Activated CD4-positive, alpha-beta memory T cell treated with anti-CD3 and anti-CD28 coated beads, Interleukin-2, amount 10 ng/mL, durations not matched to agents 7 days and 5 days (primary cell): ENCODE measurements at places on chromosomes 12 and 14. TPM values are rescaled to one million over a fixed set of nuclear protein-coding genes. Genes with fewer than 3 reads are reported as not detected.

GRCh38 chr12:75568393-75568792 is 57.0 kb upstream of the KRR1 start:
- DNase-seq, result no peak

DNA sequence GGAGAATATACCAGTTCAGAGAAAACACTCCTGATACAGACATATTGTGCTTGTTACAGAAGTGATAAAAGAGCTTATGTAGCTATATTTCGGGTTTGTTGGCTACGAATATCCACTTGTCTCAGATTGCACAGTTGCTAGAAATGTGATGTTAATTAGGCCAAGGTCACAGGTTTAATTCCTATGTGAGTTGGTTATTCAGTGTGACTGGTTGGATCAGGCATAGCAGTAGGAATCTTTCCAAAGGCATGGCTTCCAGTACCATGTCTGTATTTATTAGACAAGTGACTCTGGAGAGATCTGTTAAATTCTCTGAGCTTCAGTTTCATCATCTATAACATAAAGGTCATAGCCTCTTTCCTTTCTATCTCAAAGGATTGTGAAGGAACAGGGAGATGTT is 152.7 kb upstream of the KITLG start:
- no peak for DNase-seq

Gene SLC17A8
- not detected for total RNA-seq

DNA sequence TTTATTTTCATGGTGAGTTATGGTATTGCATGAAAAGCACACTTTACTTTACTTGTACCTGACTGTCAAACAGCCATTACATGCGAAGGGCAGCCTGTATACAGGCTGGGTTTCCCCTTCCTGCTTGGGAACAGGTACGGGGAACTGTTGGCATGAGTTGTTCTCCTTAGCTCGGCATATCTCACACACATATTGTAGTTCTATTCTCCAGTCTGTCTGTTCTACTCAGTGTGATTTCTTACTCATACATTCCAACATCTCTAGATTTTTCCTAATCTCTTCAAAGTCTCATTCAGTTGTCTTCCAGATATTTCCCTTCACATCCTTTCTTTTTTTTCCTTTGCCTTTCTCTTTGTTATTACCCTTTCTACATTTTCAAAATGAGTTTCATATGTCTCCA is 83.9 kb downstream of the HMGA2 start:
- no peak for DNase-seq

- DNase-seq, result no peak
These were observed 3.0 kb downstream of the SSTR1 start for GRCh38 chr14:38210587-38211216.

- no peak for DNase-seq
These were observed 254.4 kb upstream of the DIO2 start for GRCh38 chr14:80465546-80466220.

GRCh38 chr12:75709503-75709902 is 198.1 kb upstream of the KRR1 start:
- DNase-seq, result no peak

Gene A2M
- not detected for total RNA-seq

DNA sequence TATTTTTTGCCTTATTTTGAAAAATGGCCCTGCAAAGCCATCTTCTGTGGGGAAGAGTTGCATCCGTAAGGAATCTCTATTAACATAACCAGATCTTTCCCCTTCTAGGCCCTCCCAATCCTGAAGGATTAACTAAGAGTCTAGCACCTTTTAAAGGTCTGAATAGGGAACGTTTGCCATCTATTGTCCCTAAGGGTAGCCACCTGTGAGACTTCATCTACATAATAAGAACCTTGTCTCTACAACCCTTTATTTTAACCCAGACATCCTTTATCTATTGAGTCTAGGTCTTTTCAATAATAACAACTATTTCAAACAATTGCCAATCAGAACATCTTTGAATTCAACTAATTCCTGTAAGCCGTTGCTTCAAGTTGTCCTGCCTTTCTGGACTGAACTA is 4.4 kb downstream of the EDDM3B start:
- no peak for DNase-seq

DNA sequence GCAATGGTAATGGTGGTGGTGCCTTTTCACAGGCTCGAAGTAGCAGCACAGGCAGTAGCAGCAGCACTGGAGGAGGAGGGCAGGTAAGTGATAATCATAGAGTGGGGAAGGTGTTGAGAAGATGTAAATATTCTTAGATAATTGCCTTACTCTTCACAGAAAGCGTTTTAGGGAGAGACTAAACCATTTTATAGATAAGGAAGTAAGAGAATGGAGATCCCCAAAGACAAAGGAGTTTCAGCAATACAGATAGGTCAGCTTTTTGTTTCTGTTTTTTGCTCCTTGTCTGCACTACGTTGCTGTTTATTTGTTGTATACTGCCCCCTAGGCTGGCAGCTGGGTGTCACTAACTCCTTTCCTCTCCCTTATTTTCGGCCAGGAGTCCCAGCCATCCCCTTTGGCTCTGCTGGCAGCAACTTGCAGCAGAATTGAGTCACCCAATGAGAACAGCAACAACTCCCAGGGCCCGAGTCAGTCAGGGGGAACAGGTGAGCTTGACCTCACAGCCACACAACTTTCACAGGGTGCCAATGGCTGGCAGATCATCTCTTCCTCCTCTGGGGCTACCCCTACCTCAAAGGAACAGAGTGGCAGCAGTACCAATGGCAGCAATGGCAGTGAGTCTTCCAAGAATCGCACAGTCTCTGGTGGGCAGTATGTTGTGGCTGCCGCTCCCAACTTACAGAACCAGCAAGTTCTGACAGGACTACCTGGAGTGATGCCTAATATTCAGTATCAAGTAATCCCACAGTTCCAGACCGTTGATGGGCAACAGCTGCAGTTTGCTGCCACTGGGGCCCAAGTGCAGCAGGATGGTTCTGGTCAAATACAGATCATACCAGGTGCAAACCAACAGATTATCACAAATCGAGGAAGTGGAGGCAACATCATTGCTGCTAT is 2.0 kb downstream of the SP1 start:
- peak; percentile 69 for DNase-seq

DNA sequence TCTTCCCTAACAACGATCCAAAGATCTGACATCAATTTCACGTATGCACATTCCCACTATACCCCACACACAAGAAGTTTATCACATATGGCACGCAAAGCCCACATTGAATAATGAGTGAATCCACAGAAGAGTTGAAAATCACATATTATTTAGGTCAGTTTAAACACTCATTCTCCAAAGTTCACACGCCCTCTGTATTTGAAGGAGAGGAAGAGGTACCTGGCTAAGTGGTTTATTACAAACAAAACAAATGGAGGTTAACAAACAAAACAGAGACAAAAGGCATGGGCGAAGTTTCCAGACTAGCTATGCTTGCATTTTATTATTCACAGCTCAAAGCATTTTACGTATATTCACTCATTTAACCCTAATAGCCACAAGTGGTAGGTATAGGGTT is 41.8 kb downstream of the CPM start:
- no peak for DNase-seq

GRCh38 chr14:92108345-92109254 is 2.2 kb upstream of the ATXN3 start:
- no peak for DNase-seq

DNA sequence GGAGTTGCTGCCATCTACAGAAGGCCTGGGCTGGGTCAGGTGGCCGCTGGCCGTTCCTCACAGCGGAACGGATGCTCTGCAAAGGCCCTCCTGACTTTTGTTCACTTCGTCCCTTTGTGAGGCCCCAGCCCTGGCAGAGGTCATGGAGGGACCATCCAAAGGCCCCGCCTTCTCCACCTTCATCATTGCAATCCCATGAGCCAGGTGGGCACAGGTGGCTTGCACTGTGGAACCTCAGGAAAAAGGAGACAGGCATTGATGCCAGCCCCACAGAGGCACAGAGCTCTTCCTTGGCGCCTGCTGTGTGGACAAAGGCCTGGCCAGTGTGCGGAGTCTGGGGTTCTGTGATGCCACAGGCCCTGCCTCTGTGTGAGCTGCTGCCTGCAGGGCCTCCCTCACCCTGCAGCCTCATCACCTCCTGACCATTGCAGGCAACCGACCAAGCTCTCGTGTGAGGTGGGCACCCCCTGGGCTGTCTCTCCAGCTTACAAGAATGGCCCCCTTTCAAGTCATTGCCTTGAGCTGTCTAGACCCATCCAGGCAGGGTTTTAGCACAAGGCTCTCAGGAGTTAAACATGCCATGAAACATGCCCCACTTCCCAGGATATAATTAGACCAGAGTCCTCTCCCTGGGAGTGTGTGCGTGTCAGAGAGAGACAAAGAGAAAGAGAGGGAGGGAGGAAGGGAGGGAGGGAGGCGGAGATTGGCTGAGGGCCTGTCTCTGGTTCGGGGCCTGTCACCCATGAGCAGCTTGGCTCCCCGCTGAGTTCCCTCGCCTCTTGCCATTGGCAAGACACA is 19.3 kb downstream of the NFKBIA start:
- DNase-seq, result no peak

Gene DEGS2
- 0.20 TPM for total RNA-seq

DNA sequence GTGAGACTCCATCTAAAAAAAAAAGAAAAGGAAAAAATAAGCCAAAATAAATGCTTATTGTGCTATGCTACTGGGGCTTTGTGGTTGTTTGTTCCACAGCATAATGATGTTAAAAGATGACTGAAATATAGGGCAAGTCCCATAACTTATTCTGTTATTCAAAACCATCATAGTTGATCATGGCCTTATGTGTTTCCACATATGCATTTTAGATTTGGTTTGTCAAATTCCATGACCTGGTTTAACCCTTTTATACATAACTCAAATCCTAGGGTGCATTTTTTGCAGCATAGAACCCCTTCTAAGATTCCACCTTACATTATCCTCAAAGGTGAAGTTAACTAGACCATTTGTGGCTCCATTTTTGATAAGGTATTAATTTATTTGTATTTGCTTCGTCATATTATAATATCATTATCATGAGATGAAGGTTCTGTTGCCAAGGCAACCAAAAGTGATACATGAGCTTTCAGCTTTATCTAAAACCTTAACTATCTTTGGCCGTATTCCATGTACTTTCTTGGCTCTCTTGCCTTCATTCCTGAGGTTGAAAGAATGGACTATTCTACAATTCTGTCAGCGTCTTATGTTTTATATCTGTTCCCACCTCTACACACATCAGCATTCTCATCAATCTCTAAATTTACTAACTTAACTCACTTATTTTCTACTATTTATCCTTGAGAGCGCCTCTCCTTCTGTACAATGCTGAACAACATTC is 138.7 kb upstream of the DYRK2 start:
- no peak for DNase-seq

- no peak for DNase-seq
These were observed 185.2 kb upstream of the TBX3 start for GRCh38 chr12:114868995-114869834.

DNA sequence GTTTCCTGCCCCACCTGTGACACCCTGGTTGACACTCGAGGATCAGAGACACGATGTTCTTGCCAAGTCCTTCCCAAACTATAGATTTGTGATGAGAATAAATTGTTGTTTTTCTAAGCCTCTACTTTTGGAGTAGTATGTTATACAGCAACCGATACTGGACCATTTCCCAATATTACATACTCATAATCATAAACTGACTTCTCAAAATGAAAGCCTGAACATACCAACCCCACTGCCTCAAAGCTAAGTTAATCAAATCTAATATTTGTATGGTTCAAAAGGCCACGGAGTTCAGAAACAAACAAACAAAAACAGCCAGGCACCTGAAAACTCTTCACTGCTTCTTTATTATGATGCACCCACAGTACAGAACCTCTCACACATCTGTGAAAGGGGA is 52.3 kb upstream of the GPHB5 start:
- DNase-seq, result no peak

- DNase-seq, result no peak
These were observed 67.4 kb downstream of the MED13L start for GRCh38 chr12:116210131-116210530.

GRCh38 chr12:94133964-94134795 is 14.2 kb upstream of the PLXNC1 start:
- peak; percentile 35 for DNase-seq

Gene CCDC38
- total RNA-seq, result not detected

DNA sequence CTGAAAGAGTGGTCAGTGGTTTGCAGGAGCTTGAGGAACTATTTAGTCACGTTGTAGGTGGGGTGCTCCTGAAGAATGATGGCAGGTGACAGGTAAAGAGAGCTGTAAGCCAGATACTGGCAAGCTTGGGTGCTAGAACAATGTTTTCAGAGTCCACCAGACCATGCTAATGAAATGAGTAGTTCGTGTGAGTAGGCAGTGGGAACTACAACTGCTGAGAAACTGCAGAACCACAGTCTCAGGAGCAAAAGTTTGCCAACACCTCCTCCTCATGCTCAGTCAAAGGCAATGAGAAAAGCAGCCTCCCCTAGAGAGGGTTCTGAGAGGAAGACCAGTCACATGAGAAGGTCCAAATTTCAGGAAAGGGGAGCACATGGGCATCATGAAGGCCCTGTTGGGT is 91.3 kb downstream of the PRKD1 start:
- DNase-seq, result no peak

DNA sequence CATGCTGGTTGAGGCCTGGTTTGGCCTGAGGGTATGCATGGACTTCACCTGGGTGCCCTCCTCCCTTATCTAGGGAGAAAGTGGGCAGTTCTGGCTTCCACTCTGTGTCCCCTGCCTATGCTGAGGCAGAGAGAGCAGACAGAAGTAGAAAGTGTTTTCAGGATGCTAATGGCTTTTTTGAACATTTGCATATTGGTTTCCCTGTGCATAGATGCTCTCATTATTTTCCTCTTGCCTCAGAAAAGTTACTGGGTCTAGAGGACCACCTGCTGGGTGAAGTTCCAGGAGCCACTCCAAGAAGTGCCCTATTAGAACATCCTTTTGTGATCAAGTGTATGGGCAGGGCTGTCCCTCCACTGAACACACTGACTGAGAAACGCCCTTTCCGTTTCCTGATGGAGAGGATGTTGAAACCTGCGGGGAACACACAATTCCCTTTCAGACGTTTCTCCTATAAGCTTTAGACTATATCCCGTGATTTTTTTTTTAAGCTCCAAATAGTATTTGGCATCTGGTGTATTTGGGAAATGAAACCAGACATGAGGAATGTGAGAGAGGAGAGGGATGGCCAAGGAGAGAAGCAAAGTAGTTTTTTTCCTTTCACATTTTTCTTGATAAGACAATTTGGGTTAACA is 66.6 kb downstream of the DAAM1 start:
- DNase-seq, result no peak

GRCh38 chr12:106845902-106846301 is 71.4 kb downstream of the RIC8B start:
- no peak for DNase-seq

DNA sequence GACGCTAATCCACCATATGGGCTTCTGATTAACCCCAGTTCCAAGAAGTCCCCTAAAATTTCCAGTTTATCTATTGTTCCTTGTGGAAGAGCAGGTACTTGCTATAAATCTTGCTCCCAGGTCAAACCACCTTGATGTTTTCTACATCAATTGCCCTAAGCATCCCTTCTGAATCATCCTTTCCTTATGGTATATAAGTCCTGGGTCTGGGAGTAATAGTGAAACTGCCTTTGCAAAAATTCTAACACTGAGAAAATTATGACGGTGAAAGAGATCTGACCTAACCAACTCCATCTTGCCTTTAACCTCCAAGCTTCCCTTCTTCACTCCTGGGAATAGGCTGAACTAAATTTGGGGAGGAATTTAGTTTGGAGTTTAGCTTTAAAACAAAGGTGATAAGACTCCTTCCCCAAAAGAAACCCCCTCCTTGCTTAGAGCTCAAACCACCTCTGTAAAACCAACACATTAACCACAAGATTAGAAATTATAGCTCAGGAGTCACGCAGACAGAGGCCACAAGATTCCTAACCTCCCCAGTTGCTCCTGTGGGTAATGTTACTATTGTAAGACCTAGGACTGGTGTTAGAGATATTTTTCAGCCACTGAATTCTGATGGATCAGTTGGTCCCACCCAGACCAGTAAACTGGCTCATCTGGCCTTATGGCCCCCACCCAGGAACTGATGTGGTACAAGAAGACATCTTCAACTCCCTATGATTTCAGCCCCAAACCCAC is 33.8 kb upstream of the DTX1 start:
- DNase-seq, result no peak
